Left ventricle myocardium inferior (tissue), 1 donor: ENCODE measurements at places on chromosomes 2 and 18. TPM values are rescaled to one million over a fixed set of nuclear protein-coding genes. Genes with fewer than 3 reads are reported as not detected.

LOXHD1 gene
- total RNA-seq, result 0.49 TPM

FKBP1B gene
- 2.1 TPM for total RNA-seq

AAMP gene
- 50.5 TPM for total RNA-seq

COL6A3 gene
- 57.1 TPM for total RNA-seq

ABCA12 gene
- 0.03 TPM for total RNA-seq

ARHGAP25 gene
- total RNA-seq, result 5.3 TPM

BMP10 gene
- total RNA-seq, result 0.19 TPM

SLC4A5 gene
- total RNA-seq, result 2.3 TPM

AKAIN1 gene
- not detected for total RNA-seq
